ENCODE measurements at places on chromosomes 6 and 20.

- DNase-seq, result no peak
Observed at GRCh38 chr6:7921046-7921445, 10.5 kb upstream of the TXNDC5 start.

DNA sequence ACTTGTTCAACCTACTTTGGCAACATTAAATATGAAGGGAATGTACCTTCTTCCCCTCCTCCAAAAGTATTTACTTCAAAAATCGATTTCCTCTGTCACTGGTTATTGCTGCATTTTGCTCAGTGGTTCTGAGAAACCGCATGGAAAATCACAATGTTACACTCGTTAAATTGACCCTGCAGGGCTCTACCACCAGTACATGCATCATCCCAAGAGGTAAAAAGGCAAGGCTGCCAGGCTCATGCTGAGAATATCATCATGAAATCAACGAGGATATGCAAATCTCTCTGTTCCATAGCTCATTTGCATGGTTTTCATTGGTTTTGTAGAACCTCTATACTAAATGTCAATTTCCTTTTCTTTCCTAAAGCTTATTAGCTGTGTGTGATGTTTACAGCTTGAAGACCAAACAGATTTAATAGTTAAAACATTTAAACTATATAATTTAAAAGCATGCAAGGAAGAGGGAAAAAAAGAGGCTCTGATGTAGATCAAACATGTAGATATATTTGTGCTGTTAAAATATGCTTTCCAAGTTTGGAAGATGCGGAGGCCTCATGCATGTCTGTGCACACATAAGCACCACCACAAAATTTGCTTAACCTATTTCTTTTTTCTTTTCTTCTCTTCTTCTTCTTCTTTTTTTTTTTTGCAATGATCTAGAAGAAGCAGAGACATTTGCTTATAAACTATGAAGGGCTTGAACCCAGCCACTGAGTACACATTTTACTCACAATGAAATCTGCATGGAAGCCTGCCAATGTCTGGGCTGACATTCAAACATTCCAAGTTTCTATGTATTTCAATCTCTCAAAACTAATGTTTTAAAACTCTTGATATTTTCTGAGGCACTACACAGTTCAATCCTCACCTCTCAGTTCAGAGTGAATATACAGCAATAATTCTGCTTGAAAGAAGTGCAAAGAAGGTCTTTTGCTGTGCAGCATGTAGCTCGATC lies 194.0 kb downstream of the GMPR start:
- no peak for DNase-seq

DNA sequence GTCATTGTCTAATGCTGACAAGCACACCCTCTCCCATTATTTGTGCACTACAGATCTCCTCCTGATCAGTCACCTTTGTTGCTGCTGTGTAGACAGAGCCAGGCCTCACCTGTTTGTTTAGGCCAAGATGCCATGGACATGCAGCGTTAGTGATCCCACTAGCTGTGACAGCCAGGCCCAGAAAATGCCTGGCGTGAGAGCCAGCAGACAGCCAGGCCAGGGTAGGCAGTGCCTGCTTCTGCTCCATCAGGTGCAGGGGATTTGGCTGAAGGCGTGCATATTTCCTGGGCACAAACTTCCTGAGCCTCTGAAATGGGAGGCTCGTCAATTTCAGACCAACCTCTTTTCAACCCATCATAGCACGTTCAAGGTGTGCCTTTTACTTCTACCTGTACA lies 27.3 kb downstream of the MANBAL start:
- no peak for DNase-seq

GRCh38 chr6:116217069-116217468 lies 36.8 kb downstream of the TSPYL4 start:
- no peak for DNase-seq

DNA sequence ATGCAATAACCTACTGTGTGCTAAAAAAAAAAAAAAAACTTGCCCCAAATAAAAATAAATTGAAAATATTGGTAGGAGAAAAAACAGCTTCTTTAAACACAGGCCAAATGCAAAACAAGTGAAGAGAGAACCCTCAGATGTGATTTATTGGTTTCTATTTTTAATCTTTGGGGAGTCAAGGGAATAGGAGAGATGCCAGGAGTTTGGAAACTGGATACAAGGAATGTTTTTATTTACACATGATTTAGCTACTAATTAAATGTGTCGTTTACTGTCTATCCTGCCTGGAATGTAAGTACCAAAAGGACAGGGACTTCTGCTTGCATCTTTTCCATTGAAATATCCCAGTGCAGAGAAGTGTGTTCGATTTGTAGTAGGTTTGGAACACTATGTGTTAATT lies 810.7 kb downstream of the MAFB start:
- no peak for DNase-seq

GRCh38 chr6:159692303-159693127 lies 526 bp downstream of the SOD2 start:
- DNase-seq, result peak; percentile 74

DNA sequence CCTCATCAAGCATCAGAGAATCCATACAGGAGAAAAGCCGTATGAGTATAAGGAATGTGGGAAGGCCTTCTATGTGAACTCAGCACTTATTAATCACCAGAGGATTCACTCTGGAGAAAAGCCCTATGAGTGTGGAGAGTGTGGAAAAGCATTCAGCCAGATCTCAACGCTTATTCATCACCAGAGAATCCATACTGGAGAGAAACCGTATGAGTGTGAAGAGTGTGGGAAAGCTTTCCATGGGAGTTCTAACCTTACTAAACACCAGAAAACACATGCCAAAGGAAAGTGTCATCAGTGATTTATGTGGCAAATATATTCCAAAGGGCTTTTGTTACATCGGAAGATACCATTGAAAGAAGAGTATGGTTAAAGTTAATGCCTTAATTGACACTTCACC lies 25.4 kb downstream of the ZKSCAN8 start:
- DNase-seq, result no peak

DNA sequence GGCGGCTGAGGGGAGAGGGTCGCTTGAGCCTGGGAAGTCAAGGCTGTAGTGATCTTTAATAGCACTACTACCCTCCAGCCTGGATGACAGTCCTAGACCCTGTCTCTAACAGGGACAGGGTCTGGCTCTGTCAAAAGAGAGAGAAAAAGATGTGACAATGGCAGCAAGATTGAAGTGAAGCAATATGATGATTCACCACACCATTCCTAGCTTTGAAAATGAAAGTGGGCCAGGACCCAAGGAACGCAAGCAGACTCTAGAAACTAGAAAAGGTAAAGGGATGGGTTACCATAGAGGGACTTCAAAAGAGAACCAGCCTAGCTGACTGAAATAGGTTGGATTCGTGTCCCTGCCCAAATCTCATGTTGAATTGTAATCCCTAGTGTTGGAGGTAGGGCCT lies 426.9 kb downstream of the HTR1B start:
- no peak for DNase-seq

DNA sequence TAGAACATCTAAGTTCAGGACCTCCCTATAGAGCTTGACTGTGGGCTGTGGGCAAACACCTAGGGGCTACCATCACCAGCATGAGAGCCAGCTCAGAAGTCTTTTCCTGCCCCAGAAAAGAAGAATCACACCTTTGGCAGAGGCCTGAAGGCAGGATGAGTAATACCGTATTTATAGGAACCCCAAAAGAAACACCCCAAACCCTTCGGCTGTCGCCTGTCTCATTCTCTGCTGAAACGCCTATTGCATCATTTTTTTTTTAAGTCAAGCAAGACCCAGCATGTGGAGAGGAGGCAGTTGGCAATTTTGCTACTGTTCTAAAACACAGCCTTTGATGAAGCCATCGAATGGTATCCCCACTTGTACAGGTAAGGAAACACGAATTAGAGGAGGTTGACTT lies 436.4 kb downstream of the TFAP2A start:
- no peak for DNase-seq
